ENCODE measurements at places on chromosomes 4 and X. TPM values are rescaled to one million over a fixed set of nuclear protein-coding genes. Genes with fewer than 3 reads are reported as not detected.

The TLR7 gene
- 0.04 TPM for total RNA-seq

The TMPRSS11A gene
- total RNA-seq: not detected

The H2BW1 gene
- not detected for total RNA-seq

The HTN3 gene
- total RNA-seq: not detected

The PPP1R3F gene
- 4.7 TPM for total RNA-seq

The DNASE1L1 gene
- 13.4 TPM for total RNA-seq

The SLC6A14 gene
- total RNA-seq: not detected

The MAGEA12 gene
- not detected for total RNA-seq

The MOB1B gene
- total RNA-seq: 18.5 TPM

The REELD1 gene
- 0.16 TPM for total RNA-seq

The HELT gene
- total RNA-seq: not detected

The HPSE gene
- 11.4 TPM for total RNA-seq

The SPANXA2 gene
- not detected for total RNA-seq

The SLC16A2 gene
- 1.5 TPM for total RNA-seq

The REPS2 gene
- total RNA-seq: not detected

The PORCN gene
- total RNA-seq: 9.0 TPM

The LINC00632 gene
- total RNA-seq: 0.62 TPM

The AIFM1 gene
- total RNA-seq: 61.7 TPM

The ZBTB49 gene
- total RNA-seq: 3.3 TPM

The NLRP2B gene
- not detected for total RNA-seq

The AFAP1 gene
- 27.1 TPM for total RNA-seq

The NDP gene
- total RNA-seq: not detected

The GUCY1B1 gene
- total RNA-seq: 0.37 TPM

The FRMD7 gene
- not detected for total RNA-seq

The SLC2A9 gene
- total RNA-seq: 0.76 TPM

The RHOXF2 gene
- not detected for total RNA-seq

The ENPEP gene
- not detected for total RNA-seq

Data from activated CD4-positive, alpha-beta T cell treated with anti-CD3 and anti-CD28 coated beads for 36 hours (primary cell).